G401 (cell line): ENCODE measurements at places on chromosomes 7 and 10.

DNA sequence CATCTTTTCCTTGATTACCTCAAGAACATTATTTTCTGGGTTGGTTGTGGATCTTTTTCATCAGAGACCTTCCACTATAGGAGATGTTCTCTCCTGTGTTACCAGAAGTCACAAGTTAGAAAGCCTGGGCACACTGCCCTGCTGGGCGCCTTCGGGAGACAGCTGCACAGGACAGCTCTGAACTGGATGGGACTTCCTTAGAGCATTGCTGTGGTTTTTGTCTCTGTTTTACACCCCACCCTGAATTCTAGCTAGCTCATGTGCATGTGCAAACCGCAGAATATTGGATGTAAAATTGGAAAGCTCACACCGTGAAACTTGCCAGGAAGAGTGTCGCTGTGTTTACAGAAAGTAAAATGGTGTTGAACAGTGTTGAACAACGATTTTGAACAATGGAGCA is 54.4 kb upstream of the SEC61G start:
- no peak for DNase-seq

DNA sequence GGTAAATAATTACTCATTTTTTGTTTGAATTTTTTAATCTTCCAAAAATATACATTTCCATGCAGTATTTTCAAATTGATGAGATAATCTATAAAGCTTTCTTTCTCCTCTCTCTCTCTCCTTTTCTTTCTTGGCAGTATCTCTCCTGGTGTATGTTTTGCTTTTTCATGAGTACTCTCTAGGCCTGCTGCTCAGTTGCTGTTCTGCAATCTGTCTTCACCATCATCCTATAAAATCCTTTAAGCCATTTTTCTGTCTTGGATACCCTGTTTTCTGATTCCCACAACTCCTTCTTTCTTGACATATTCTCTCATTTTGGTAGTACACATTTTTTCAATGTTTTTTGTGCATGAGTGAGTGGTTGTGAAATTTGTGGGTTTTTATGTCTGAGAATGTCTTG is 1558.1 kb upstream of the LRRTM3 start:
- no peak for DNase-seq

DNA sequence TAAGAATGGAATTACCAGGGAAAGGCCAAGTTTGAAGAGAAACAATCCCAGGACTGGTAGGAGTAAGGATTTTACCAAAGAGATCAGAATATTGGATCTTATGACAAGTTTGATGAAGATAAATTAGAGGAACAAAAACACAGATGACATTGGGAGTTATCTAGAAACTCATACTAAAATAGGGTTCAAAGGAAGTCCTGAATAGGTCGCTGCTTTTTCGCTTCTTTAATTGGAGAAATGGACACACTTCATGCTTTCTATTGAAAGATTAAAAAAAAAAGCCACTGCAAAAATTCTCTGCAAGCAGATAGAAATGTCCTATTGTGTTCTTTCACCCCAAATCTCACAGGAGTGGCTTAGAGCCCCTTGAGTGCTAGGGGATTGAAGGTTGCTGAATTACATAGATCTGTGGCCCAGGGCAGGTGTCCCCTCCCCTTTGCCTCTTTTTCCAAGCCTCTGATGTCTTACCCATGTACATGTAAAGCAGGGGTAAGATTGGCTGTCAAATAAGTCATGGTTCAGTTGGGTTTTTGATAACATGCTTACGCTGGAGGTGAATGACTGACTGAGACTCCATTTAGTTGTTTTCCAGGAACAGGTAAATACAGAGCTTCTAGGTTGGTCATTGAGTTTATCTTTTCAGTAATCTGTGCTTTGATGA is 152.0 kb downstream of the OR13A1 start:
- DNase-seq: no peak

DNA sequence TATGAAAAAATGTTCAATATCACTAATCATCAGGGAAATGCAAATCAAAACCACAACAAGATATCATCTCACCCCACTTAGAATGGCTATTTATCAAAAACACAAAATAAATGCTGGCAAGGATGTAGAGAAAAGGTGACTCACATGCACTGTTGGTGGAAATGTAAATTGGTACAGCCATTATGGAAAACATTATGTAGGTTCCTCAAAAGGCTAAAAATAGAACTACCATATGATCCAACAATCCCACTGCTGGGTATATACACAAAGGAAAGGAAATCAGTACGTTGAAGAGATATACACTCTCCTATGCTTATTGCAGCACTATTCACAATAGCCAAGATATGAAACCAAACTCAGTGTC is 50.2 kb downstream of the CDK1 start:
- DNase-seq: no peak

DNA sequence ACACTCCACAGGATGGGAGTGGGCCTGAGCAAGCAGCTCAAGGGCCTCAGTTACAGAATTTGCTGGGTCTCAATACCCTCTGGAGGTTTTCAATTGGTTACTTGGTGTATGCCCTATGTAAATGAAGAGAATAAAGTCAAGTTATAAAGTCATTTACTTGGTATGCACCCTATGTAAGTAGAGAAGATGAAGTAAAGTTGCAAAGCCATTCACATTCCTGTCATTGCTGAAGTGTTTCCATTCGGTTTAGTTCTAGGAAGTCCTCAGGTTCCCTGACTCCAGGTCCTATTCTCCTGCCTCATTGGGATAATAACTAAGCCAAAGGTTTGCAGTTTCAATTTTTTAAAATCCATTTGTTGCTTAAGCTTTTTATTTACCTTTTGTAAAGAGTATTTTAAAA is 272.6 kb upstream of the NPSR1 start:
- no peak for DNase-seq

GRCh38 chr7:114214466-114214865 is 200.1 kb upstream of the FOXP2 start:
- DNase-seq: no peak

DNA sequence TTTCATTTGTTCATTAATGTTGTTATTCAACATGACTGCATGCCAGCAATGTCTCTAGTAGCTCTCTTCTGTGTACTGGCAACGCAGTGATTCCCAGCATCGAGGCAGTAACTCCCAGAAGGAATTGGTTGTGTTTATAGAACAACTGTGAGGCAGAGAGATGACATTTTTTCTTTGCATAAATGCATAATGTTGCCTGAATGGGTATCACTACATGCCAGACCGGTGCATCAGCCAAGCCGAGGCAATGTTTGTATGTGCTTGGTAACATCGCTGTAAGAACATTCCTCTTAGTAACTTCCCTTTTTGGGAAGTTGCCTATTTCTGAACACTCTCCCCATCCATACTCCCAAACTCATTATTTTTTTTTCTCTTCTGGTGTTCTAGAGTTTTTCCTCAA is 182.9 kb downstream of the HTR7 start:
- no peak for DNase-seq

DNA sequence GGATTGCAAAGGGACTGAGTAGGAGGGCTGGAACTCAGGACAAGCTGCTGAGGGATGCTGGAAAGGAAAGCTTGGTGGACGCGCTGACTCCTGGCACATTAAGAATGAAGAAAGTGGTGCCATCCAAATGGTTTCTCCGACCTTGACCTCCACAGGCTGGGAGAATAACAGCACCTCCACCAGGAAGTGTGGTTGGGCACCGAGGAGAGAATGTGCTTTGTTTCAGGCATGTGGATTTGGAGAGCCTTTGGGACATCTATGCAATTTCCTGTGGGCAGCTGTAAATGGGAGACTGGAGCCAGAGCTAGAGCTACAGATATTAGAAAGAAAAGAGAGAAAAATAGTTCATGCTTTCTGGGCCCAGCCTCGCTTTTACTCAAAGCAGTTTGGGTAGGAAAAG is 29.8 kb upstream of the HABP2 start:
- DNase-seq: no peak

DNA sequence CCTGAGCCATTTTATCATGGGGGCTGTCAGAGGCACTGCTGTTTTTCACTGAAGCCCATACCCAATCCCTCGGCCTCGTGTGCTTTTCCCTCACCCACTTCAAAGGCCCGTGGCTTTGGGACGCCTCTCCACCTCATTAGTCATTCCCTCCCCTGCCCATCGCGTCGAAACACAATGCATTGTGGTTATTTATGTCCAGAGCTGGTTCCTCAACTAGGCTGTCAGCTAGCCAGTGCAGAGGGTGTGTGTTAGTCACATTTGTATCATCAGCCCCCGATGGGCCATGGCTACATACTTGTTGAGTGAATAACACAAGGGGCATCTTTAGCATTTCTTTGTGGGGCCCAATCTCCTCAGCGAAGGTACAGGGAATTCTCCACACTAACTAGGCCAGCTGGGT is 3.8 kb upstream of the CRCP start:
- DNase-seq: no peak
